Cortex of kidney (tissue), 1 donor: ENCODE measurements at places on chromosomes 12 and 14.

DNA sequence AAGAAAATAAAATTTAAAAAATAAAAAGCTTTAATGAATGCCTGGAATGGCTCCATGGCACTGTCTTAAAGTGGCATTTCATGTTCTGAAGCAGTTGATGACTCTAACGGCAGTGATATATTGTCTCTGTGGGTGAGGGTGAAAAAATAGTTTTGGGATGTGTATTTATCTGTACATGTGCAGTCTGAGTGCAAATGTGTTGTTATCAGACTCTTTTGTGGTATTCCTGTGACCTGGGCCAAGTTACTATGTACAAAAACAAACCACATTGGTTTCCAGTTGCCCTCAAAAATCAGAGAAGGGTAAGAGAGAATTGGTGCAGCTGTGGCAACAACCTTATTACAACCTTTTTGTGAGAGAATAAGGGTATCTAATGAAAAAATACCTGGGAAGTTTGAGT lies 81.7 kb upstream of the CCDC91 start:
- DNase-seq, result no peak

DNA sequence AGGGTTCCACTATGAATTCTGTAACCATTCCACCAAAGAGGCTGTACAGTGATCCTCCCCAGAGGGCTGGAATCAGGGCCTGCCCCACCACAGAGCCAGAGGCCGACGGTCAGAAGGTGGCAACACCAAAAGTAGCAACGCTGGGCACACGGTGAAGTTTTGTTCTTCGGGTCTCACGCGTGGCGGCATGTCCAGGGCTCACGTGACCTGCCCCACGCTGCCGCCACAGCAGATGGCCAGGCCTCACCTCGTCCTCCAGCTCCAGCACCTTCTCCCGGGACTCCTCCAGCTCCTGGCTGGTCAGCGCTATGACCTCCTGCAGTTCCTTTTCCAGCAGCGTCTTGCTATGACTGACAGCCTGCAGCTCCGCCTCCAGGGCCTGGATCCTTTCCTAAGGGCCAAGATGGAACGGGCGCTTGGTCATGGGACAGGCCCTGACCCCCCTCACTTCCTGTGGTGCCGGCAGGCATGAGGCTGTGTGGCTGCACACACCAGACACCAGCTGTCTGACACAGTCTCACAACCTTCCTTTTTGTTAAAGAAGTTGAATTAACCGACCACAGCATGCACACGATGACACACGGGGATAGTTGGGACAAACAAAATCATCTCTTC lies 22.4 kb upstream of the ANKLE2 start:
- no peak for DNase-seq

- DNase-seq, result no peak
Measured at GRCh38 chr12:86662464-86662863, 406.3 kb upstream of the MGAT4C start.

GRCh38 chr12:108519558-108519957 lies 4.5 kb downstream of the FICD start:
- no peak for DNase-seq

GRCh38 chr12:125983094-125983783 lies 918.0 kb downstream of the AACS start:
- DNase-seq, result no peak

DNA sequence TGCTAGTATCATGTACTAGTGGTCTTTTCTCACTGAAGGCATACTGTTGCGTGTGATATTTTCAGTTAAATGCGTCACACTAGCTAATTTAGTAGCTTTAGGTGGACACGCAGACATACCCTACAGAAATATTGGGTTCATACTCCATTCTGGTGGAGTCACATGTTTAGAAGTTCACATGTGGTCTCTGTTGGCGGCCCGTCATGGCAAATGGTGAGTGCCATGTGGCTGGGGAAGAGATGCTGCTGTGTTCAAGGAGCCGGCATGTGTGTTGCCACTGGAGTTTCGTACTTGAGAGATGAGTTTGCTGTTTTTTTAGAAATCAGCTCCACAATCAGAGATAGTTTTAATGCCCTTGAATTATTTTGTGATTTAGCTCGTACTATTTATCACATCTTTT lies 454.6 kb downstream of the PCNX1 start:
- DNase-seq, result no peak

- DNase-seq, result no peak
Measured at GRCh38 chr12:128387811-128388422, 120.9 kb downstream of the TMEM132C start.

- no peak for DNase-seq
Measured at GRCh38 chr12:128853600-128854197, 421 bp downstream of the GLT1D1 start.

- DNase-seq, result no peak
Measured at GRCh38 chr12:110869026-110869425, 22.2 kb downstream of the CCDC63 start.

GRCh38 chr12:6647083-6647604 lies at the start of gene ACRBP:
ACRBP (minus strand) TSS chr12:6647432; CDS start chr12:6647366, 66 bp downstream.
- DNase-seq, result no peak

DNA sequence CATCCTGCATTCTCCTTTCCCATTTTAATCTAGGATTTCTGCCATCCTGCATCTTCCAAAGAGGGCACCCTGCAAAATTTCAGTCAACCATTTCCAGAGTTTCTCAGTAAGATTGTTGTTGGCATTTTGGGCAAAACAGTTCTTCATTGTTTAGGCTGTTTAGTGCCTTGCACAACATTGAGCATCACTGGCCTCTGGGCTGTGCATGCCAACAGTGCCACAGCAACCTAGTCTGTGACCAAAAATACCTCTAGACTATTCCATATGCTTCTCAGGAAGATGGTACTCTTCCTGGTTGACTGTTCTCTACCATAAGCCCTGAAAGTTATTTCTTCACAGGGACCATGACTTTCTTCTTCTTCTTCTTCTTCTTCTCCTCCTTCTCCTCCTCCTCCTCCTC lies 32.5 kb upstream of the ISM2 start:
- DNase-seq, result no peak

- DNase-seq, result no peak
Measured at GRCh38 chr14:87686746-87687145, 306.2 kb downstream of the GALC start.

- DNase-seq, result no peak
Measured at GRCh38 chr14:58439476-58439875, 12.0 kb downstream of the KIAA0586 start.

- DNase-seq, result no peak
Measured at GRCh38 chr12:3216097-3216496, 138.9 kb downstream of the TSPAN9 start.

GRCh38 chr14:44317441-44317746 lies 189.7 kb downstream of the FSCB start:
- DNase-seq, result no peak

DNA sequence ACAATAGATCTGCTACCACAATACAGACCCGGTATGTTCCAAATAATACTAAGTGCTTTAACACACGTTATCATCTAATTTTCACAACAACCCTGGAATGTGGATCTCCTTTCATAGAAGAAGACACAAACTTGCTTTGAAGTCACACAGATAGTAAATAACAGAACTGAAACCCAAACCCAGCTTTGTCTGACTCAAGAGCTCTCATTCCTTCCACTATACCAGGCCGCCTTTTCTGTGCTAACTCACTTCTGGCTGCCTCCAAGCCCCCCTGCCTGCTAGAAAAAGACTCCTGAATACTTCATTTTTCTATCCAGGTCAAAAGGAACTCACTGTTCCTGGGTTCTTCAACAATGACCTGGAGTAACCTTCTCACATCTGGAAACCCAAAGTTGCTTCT lies 37.8 kb downstream of the PRPF40B start:
- no peak for DNase-seq

DNA sequence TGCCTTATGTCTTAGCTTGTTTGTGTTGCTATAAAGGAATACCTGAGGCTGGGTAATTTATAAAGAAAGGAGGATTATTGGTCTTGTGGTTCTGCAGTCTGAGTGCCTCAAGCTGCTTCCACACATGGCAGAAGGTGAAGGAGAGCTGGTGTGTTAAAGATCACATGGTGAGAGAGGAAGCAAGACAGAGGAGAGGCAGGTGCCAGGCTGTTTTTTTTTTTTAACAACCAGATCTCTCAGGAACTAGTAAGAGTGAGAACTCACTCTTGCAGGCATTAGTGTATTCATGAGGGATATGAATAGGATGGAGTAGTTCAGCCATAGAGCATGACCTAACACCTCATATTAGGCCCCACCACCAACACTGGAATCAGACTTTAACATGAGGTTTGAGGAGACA lies 123.4 kb downstream of the CMAS start:
- DNase-seq, result no peak

DNA sequence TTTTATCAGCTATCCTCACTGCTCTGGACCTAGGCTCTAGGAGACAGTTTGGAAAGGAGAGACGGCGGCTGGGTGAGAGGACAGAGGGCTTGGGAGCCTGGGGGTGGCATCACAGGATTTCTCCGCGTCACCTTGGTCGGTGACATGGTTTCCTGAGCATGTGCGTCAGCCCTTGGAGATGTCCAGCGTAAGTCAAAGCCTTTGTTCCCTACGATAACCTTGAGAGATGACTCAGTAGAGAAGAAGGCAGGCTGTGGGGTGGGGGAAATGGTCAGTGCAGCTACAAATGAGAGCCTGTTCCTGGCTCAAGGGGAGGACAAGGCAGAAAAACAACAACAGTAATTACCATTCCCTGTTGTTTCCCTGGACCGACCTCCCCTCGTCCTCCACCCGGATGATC lies 90.2 kb upstream of the TBX3 start:
- DNase-seq, result no peak

- no peak for DNase-seq
Measured at GRCh38 chr14:100523843-100524169, 63.4 kb downstream of the BEGAIN start.

DNA sequence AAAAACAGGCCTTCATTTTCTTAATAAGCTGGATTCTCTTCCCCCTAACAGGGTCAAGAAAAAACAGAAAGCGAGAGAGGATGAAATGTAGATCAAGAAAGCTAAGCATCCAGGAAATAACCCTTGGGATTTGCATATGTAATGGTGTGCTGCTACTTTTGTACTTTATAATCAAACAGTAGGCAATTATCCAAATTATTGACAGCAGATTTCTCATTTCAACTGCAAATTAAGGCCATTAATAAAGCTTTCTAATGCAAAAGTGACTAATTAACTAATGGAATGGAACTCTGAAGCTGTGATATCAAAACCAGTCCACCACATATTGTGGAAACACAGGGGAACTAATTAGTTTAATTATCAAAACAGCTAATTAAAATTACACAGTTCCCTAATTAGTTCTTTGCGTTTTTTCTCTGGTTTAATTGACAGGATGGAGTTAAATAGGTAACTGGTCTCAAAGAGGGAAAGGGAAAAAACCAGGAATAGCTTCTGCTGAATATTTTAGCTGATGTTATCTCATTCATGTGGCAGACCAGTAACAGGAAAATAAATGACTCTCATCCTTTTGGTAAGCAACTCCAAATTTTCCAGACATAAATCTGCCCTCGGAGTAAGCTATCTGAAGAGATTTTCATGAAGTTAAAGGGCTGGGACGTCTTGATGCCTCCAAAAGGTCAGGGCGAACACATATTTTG lies 182.7 kb upstream of the LMO3 start:
- no peak for DNase-seq

GRCh38 chr12:77323788-77324415 lies 258.5 kb upstream of the E2F7 start:
- no peak for DNase-seq

DNA sequence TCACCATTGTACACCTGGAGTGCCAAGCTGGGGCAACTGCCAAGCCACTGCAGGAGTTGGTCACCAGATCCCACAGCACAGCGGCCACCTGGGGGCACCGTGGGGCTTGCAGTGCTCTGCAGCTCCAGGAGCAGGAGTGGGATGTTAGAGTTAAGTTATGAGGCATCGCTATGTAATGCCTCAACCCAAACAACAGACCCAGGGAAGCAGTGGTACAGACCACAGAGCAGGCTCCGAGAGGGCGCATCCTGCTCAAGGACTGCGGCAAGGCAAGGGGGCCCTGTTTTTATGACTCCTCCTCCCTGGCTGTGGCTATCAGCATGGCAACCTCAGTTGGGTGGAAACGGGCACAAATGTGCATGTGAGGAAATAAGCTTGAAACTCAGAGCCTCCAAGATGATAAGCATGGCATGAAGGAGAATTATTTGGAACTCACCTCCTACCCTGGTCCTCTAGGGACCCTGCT lies 63.1 kb downstream of the ARL6IP4 start:
- no peak for DNase-seq

- no peak for DNase-seq
Measured at GRCh38 chr14:104844306-104845032, 20.6 kb upstream of the CEP170B start.

GRCh38 chr12:75739912-75740311 lies 228.5 kb upstream of the KRR1 start:
- no peak for DNase-seq

DNA sequence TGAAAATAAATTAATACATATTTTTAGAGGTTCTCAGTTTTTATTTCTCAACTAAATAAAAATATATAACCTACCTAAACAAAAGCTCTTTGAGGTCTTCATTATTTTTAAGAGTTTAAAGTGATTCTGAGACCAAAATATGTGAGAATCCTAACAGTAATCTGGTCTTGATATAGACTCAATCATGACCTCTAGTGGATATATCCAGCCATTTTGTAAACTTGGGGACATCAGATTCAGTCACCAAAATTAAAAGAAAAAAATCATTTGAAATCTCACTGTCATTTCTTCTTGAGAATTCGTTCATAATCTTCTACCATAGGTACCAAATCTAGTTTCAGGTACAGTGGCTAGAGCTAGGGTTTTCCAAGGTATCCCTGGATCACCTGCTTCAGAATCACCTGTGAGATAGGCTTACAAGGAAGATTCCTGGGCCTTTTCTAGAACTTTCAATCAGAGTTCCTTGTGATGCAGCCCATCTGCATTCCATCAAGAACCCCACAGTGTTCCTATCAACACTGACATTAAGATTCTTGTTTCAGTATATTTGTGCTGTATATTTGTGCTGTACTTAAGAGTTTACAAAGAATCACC lies 214.9 kb downstream of the ADAMTS20 start:
- no peak for DNase-seq

DNA sequence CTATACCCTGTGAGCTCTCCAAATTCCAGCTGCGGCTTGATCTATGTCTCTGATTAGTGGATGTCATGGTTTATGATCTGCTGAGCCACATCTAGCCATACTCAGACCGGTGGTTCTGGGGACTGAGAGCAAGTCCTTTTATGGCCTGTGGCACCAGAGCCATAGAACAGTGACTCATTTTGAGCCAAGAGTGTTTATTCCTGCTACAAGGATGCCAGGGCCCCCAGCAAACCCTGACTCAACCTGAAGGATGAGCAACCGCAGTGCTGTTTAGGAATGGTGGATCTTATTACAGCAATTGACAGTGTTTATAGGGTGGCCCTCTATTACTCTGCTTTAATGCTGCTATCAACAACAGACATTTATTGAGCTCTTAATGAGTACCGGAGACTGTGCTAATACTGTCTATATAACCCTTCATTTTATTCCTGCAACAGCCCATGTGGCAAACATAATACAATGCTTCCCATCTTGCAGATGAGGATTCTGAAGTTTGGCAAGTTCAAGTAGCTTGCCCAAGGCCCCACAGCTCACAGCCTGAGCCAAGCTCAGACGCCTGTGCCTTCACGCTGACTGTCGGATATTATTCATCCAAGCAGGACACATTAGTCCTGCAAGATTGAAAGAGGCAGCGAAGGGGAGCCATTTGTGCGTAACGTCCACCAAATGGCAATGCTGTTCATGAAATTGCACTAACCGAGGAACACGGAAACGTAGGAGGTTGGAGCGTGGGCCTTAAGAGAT lies 273.6 kb upstream of the PWP1 start:
- no peak for DNase-seq

- DNase-seq, result no peak
Measured at GRCh38 chr12:48040354-48040753, 36.1 kb upstream of the COL2A1 start.

- no peak for DNase-seq
Measured at GRCh38 chr12:3752741-3753486, at the start of gene CRACR2A. CRACR2A (minus strand) TSS chr12:3753109; CDS start chr12:3696999, 56,110 bp downstream.
